Renal cortical epithelial cell (primary cell): ENCODE measurements at places on chromosomes 11 and 22. TPM values are rescaled to one million over a fixed set of nuclear protein-coding genes. Genes with fewer than 3 reads are reported as not detected.

Gene RIMBP3C
- under 0.01 and 0.17 TPM in 2 replicates for total RNA-seq

Gene NLRP14
- 0.10 TPM in 1 of 2 replicates, not detected in the other for total RNA-seq

Gene SSRP1
- 55.0 and 120 TPM in 2 replicates for total RNA-seq

Gene OR1S2
- total RNA-seq, result not detected in 2 replicates

Gene PRG2
- total RNA-seq, result not detected in 2 replicates

Gene LRRN4CL
- 0.17 and 0.25 TPM in 2 replicates for total RNA-seq

Gene SDHAF2
- total RNA-seq, result 35.0 and 58.5 TPM in 2 replicates

Gene APIP
- total RNA-seq, result 28.5 and 35.8 TPM in 2 replicates

Gene PACSIN3
- total RNA-seq, result 29.8 and 44.6 TPM in 2 replicates

Gene NOX4
- 6.9 and 26.8 TPM in 2 replicates for total RNA-seq

Gene MYRF
- 4.2 and 20.0 TPM in 2 replicates for total RNA-seq

Gene SCUBE2
- 0.87 and 1.4 TPM in 2 replicates for total RNA-seq

Gene TMEM121B
- 0.10 TPM in 1 of 2 replicates, not detected in the other for total RNA-seq

Gene ZBTB3
- 8.7 and 11.8 TPM in 2 replicates for total RNA-seq

Gene YAP1
- 98.1 and 219 TPM in 2 replicates for total RNA-seq
